ENCODE measurements at places on chromosomes 1 and 21.

DNA sequence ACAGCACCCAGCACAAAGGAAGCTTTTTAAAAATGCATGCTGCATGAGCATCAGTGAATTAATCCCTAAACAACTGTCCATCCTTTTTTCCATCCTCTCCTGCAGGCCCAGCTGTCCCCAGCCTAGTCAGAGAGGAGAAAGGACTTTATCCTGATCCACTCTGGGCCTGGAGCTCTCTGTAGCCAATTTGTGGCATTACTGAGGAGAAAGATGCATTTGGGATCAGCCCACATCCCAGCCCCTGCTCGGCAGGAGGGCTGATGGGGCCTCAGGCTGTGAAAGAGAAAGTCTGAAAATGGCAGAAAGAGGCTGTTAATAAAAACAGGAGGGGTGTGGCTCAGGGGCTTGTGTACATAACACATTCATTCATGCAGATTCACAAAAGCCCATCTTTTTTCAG, 37.5 kb upstream of the ATP2B4 start:
- no peak for DNase-seq

DNA sequence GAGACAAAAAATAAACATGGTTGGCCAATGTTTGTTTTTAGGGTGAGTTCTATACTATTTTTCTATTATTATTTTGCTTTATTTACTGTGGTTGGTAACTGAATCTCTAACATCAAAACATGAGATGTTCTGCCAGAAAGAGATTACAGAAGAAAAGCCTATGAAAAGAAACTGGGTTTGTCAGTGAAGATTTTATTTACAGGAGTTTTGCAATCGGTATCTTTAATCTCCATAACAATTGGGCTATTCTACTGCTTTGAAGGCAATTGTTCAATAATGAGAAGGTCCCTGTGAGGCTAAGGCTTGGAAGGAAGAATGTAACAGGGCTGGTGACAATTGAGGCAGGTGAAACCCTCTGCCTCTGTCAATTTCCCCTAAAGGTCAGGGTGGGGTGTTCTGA, 155.5 kb downstream of the CLIC6 start:
- DNase-seq: no peak

DNA sequence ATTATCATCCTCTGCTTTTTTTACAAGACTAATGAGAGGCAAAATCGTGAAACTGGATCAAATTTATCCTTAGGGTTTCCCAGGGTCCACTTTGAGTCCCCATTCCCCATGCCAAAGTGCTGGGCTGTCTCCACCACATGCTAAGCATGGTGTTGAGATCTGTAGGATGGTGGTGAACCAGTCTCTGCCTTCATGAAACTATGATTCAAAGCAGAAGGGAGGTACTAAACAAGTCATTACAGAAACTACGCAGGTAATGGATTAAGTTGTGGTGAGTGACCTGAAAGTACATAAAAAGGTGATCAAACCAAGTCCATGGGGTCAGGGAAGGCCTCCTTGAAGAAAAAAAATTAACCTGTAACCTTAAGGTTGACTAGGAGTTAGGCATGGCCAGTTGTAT, 265.2 kb downstream of the ATG4C start:
- DNase-seq: no peak

GRCh38 chr1:200139661-200140250, 112.2 kb downstream of the NR5A2 start:
- DNase-seq: no peak

GRCh38 chr1:98854137-98854536, 150.5 kb downstream of the PLPPR5 start:
- DNase-seq: no peak

- no peak for DNase-seq
These were observed 6.8 kb downstream of the HES2 start for GRCh38 chr1:6412896-6413295.

DNA sequence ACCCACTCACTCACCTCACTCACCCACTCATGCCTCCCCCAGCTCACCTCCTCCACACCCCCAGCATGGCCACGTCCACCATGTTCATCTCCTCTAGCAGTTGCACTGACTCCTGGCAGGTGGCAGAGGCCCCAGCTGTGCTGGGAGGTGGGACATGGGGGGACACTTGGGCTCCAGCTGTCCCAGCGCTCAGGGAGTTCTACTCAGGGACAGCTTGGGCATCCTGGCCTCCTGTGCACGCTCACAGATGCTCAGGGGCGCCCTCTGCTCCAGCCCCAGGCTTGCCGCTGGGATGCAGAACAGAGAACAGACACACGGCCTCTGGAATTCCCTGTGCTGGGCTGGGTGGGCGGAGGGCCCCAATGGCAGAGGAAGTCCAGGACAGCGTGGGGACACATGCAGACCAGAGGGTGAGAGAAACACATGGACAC, 5.2 kb downstream of the KRTAP10-8 start:
- no peak for DNase-seq

DNA sequence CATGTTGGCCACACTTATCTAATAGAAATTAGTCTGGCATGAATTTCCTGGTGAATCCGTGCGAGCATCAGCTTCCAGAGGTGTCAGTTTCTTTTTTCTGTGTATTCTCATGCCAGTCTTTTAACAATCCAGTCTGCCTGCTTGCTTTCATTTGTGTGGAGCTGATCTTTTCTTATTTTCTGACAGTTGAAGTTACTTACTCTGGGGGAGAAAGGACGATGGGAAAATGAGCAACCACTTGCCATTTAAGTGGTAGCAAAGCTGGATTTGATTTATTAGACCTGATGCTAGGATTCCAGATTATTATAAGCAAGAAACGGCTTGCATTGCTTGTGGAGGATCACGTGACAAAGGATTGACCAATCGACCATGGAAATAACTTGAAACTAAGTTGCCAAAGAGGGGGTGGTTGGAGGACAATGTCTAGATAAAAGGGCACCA, 24.3 kb upstream of the APP start:
- no peak for DNase-seq

- peak; percentile 10 for DNase-seq
These were observed 143.8 kb downstream of the TNFSF18 start for GRCh38 chr1:172906778-172907592.

DNA sequence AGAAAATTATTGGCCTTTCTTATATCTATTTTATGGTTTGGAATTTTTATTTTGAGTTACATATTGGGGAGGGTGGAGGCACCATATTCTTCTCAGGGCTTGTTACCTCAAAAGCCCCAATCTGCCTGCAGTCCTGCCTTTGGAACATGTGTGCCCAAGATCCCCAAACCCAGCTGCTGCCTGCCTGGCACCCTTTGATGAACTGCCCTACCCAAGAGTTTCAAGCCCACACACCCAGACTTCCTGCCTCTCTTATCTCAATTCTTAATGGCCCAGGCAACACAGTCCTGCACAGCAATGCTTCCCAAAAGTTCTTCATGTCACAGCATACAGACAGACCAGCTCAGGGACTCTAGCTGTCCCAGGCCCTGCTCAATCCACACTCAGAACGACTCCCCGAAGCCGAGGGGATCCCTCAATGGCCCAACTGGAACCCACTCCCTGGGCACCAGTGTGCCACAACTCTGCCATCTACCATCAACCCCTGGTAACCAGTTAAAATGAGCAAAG, 19.2 kb downstream of the OLFML2B start:
- no peak for DNase-seq

DNA sequence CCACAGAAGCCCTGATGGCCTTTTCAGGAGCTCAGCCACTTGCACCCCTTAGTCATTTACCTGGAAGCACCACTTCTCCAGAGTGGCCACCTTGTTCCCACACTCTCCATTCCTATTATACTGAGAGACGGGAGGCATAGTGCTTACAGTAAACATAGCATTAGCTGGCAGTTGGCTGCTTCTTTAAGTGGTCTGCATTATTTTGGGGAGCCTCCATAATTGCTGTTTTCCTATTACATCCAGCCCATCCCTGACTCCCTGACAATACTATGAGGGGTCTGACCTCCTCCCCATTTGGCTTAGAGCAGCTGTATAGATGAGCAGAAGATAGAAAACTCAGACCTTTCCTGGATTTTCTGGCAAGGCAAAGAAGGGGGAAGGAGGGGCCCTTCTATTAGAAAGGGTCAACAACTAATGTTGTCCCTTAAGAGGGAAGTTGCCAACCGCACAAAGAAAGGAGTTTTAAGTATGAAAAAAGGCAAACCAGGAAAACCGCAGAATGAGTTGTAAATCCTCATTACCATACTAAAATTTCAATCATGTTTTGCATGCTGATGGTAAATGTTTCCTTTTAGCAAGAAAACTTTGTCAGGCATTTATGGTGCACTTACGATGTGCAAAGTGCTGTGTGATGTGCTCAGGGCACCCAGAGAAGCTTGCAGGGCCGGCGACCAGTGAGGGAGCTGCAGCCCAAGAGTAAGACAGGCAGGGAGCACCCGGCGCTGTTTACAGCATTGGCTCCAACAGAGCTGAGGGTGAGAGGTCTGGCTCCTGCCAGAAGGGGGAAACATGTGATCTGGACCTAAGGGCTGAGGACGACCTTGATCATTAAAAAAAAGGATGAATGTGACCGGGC, 167.3 kb downstream of the ZZZ3 start:
- DNase-seq: no peak

GRCh38 chr1:227396539-227397353, 78.5 kb upstream of the CDC42BPA start:
- DNase-seq: no peak

DNA sequence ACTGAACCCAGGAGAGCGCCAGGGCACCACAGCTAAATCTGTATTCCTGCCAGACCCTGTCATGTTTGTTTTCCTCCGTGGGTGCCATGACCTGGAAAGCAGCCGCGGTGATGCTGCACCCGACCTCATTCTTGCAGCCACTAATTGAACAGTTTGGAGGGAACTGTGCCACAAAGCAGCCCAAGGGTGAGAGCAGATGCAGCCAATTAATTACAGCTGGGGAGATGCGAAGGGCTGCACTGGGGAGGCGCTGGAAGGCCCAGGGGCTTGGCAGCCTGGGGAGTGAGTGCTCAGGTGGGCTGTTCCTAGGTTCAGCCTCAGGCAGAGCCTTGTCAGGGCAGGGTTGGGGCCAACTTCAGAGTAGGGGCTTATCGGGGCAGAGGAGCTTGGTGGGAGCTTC, 158.4 kb upstream of the CD34 start:
- DNase-seq: no peak

DNA sequence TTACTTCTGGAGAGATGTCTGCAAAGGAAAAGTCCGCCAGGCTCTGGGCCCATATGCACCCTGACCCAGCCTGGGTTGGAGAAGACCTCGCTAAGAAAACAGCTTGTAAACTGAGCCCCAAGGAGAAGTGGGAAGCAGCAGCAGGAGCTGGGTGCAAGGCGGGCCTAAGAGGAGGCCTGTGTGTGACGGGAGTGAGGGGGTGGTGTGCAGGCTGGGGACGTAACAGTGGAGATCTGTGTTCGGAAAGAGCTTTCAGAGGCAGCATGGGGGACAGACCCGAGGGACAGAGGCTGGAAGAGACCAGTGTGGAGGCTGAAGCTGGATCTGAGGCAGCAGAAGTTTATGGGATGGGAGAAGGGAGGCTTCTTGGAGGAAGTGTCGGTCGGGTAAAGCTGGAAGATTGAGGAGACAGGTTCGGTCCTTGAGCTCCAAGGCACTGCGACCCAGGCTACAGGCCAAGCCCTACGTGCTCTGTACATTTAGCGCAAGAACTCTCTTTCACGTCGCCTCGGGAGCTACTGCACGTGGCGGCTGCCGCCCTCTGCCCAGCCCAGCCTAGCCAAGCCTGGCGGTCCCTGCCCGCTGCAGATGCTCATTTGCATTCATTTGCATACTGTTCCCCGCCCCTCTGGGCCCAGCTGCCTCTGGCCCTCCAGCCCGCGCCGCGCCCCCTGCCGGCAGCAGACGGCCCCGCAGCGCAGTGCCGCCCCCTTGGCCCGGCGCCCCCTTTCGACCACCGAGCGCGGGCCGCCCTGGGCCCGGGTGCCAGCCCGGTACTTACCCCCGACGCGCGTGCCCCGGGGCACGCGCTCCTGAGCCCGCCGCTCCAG, 6.3 kb downstream of the HPCA start:
- no peak for DNase-seq

DNA sequence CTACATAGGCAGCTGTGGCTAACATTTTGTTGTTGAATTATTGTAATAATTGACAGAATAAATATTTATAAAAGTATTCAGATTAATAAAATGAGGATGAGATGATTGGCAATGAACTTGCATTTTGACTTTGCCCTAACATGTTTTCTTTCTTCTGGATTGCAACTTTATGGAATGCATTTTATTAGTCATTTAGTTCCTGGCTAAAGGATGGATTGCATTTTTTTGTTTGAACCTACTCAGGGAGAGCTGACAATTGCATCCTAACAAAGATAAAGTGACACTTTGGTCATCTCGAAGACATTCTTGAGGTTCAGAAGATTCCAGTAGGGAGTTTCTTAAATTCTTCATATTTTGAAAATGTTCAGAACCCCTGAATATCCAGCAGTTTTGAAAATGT, 37.5 kb downstream of the PGM1 start:
- DNase-seq: no peak

- DNase-seq: no peak
These were observed 4.2 kb downstream of the S100A13 start for GRCh38 chr1:153623101-153623500.
